ENCODE measurements at places on chromosomes 6 and 20.
A peak's percentile ranks its signal among the peaks of the same experiment; 100 is the strongest.

GRCh38 chr6:108807928-108808327, 40.3 kb upstream of the ARMC2 start:
- H3K27ac ChIP-seq = no peak overlapping the region
- H3K27me3 ChIP-seq = no peaks in the 10 kb centered on the region
- no peaks in the 10 kb centered on the region for H3K36me3 ChIP-seq
- DNase-seq = no peak
- peaks cover 22% of the 10 kb centered on the region for H3K4me1 ChIP-seq

GRCh38 chr6:324729-325125, 32.4 kb downstream of the DUSP22 start:
- peaks cover 6% of the 10 kb centered on the region for H3K36me3 ChIP-seq
- H3K27ac ChIP-seq = no peak overlapping the region
- H3K4me1 ChIP-seq = no peaks in the 10 kb centered on the region
- H3K27me3 ChIP-seq = no peaks in the 10 kb centered on the region
- no peak overlapping the region for H3K4me3 ChIP-seq

DNA sequence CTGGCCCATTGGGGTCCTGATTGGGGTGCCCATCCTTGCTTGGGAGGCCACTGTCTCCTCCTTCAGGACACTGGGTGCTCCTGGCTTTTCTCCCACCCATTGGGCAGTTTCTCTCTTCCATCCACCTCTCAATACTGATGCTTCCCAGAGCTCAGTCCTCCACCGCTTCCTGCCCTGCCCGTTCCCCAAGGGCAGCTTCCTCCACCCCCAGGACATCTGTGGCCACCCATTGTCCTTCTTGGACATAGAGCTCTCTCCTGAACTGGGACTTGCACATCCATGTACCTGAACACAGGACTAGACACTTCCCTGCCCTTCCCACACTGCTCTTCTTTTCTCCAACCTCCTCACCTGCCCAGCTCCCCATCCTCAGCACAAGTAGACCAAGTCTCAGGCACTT, 69.4 kb upstream of the NNAT start:
- H3K4me3 ChIP-seq = no peak overlapping the region
- H3K36me3 ChIP-seq = no peaks in the 10 kb centered on the region
- H3K27ac ChIP-seq = no peak overlapping the region
- no peak for DNase-seq
- no peaks in the 10 kb centered on the region for H3K4me1 ChIP-seq

- no peak for DNase-seq
- H3K27me3 ChIP-seq = peaks cover 27% of the 10 kb centered on the region
- H3K36me3 ChIP-seq = peaks cover 6% of the 10 kb centered on the region
- H3K4me3 ChIP-seq = peak overlapping the region; percentile 94
- peaks cover 19% of the 10 kb centered on the region for H3K4me1 ChIP-seq
Observed at GRCh38 chr6:28657769-28658465, 132.2 kb downstream of the GPX5 start.

DNA sequence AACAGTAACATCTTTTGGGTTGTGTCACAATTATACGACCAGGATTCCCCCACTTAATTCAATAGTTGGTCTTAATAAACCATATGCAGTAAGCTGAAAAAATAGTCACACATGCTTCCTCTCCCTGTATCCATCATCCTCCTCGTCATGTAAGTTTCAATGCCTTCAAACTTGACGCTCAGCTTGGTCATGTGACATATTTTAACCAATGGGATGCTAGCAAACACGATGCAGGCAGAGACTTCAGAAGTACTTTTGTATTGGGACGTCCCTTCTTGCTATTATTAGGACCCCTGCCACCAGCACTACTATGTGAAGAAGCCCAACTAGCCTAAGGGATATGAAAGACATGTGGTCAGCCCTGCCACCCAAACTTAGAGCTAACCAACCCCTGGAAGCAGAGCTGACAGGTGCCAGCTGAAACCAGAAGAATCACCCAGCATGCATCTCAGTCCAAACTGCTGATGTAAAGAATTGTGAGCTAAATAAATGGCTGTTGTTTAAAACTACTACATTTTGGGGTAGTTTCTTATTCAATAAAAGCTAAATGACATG, 49.3 kb downstream of the CGA start:
- no peak overlapping the region for H3K27ac ChIP-seq
- no peaks in the 10 kb centered on the region for H3K4me1 ChIP-seq
- peaks cover 8% of the 10 kb centered on the region for H3K27me3 ChIP-seq
- DNase-seq = no peak
- H3K4me3 ChIP-seq = no peak overlapping the region
- no peaks in the 10 kb centered on the region for H3K36me3 ChIP-seq

- H3K4me3 ChIP-seq = no peak overlapping the region
- no peaks in the 10 kb centered on the region for H3K27me3 ChIP-seq
- no peak overlapping the region for H3K27ac ChIP-seq
- no peaks in the 10 kb centered on the region for H3K4me1 ChIP-seq
- DNase-seq = no peak
- no peaks in the 10 kb centered on the region for H3K36me3 ChIP-seq
Observed at GRCh38 chr20:8526610-8527009, 394.5 kb downstream of the PLCB1 start.

- peaks cover 5% of the 10 kb centered on the region for H3K36me3 ChIP-seq
- no peak overlapping the region for H3K27ac ChIP-seq
- peaks cover 5% of the 10 kb centered on the region for H3K4me1 ChIP-seq
- no peak overlapping the region for H3K4me3 ChIP-seq
- no peak for DNase-seq
Observed at GRCh38 chr6:136370988-136371728, 81.5 kb upstream of the BCLAF1 start.

DNA sequence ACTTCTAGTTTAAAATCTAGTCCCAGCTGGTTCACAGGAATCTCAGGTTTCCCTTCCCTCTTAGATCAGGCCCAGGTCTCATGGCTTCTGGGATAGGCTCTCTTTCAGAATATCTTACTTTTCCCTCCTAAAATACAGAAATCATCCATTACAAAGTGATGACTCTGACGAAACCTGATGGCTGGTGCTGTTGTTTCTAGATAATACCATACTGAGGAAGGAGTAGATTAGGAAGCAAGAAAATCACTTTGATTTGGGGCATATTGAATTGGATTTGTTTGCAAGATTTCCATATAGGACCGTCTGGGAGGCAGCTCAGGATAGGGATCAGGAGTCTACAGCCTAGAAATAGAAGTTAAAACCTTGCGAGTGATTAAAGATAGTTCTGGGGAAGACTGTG, 3.6 kb downstream of the ZKSCAN3 start:
- peak overlapping the region; percentile 36 for H3K27ac ChIP-seq
- H3K36me3 ChIP-seq = peaks cover 8% of the 10 kb centered on the region
- peaks cover 40% of the 10 kb centered on the region for H3K4me1 ChIP-seq
- H3K4me3 ChIP-seq = peak overlapping the region; percentile 22

- H3K27me3 ChIP-seq = peaks cover 48% of the 10 kb centered on the region
- H3K27ac ChIP-seq = peak overlapping the region; percentile 68
- H3K4me3 ChIP-seq = peak overlapping the region; percentile 4
- DNase-seq = no peak
Observed at GRCh38 chr20:37421060-37421905, 75.3 kb downstream of the SRC start.

GRCh38 chr6:14738933-14739332, 506.9 kb upstream of the JARID2 start:
- no peak for DNase-seq
- H3K27me3 ChIP-seq = no peaks in the 10 kb centered on the region
- H3K4me1 ChIP-seq = peaks cover 21% of the 10 kb centered on the region
- no peak overlapping the region for H3K27ac ChIP-seq
- peaks cover under 1% of the 10 kb centered on the region for H3K36me3 ChIP-seq

GRCh38 chr6:10415617-10416480, 975 bp upstream of the TFAP2A start:
- H3K36me3 ChIP-seq = peaks cover 29% of the 10 kb centered on the region
- H3K27ac ChIP-seq = peak overlapping the region; percentile 98
- H3K4me1 ChIP-seq = peaks cover 16% of the 10 kb centered on the region
- peaks cover 94% of the 10 kb centered on the region for H3K27me3 ChIP-seq
- DNase-seq = no peak
- peak overlapping the region; percentile 95 for H3K4me3 ChIP-seq

DNA sequence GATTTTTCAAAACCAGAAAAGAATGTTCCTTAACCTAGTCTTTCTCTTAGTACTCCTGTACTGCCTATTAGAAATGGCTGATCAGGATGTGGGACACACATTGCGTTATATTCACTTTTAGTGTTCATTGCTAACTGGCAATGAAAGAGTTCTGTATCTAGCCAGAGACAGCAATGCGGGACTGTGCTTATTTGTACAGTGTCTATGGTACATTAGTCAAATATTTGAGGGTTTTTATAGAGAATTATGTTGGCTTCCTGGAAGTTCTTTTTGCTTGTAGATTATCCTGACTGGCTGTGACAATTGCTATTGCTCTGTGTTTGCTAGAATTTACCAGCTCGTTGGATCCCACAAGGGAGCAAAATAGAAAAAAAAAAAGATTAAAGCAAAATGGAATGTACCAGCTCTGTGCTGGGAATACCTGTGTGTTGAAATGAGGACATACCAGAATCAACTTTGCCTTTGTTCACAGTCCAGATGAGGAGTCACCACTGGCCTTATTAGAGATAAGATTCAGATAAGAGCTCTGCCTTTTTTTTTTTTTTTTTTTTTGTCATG, 22.4 kb upstream of the IFNGR1 start:
- H3K4me3 ChIP-seq = no peak overlapping the region
- H3K27ac ChIP-seq = no peak overlapping the region

GRCh38 chr20:3901706-3902440, 12.7 kb downstream of the PANK2 start:
- peak overlapping the region; percentile 57 for H3K27ac ChIP-seq
- H3K27me3 ChIP-seq = no peaks in the 10 kb centered on the region
- H3K4me3 ChIP-seq = peak overlapping the region; percentile 22
- H3K36me3 ChIP-seq = peaks cover 3% of the 10 kb centered on the region

DNA sequence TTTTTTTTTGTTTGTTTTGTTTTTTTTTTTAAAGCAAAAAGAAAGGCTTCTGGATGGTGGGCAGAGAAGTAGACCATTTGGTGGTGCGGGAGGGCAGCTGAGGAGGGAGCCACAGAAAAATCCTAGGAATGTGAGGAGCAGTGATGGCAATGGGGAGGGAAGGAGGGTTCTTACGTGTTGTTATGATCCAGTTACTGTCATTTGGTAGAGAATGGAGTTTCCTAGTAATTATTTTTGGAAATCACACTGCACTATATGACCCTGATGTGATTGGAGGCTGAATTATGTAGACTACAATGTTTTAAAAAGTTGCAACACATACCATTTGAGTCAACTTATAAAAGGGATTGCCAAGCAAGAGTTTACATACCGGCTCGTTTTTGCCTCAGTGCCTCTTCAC, 22.1 kb downstream of the ADGRF5 start:
- H3K4me3 ChIP-seq = no peak overlapping the region
- no peak for DNase-seq
- no peaks in the 10 kb centered on the region for H3K36me3 ChIP-seq

- H3K36me3 ChIP-seq = no peaks in the 10 kb centered on the region
- no peak for DNase-seq
- H3K27ac ChIP-seq = no peak overlapping the region
- H3K27me3 ChIP-seq = no peaks in the 10 kb centered on the region
Observed at GRCh38 chr20:6705926-6706548, 61.4 kb upstream of the BMP2 start.

DNA sequence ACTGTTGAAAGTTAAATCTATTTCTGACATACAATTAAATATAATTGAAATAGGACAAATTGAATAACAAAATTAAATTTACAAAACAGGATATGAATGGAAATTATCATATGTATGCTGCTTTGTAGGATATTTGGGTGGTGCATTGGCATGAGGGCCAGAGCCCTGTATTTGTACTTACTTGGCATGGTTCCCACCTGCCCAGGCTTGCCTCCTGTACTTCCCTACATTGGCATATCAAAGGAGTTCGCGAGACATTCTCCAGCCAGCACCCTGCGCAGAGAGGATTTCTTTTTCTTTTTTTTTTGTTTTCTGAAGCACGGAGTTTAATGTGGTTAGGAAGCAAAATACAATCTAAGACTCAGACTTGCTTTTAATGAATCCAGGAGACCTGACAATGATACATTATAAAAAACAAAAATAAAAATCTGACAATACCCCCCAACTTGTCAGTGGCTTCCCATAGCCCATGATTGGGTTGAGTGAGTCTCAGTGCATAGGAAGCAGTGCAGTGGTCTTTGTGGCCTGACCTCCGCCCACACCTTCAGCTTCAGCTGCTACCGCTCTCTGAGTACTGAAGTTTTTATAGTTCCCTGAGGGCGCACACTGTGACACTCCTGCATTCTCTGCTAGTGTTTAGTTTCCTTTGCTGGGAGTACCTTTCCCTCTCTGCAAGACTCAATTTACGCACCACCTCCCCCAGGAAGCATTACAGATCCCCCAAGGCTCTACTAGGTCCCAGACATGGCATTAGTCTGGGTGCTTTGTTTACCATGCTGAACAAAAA, 440.8 kb downstream of the UTRN start:
- H3K4me3 ChIP-seq = peak overlapping the region; percentile 0
- DNase-seq = no peak
- no peaks in the 10 kb centered on the region for H3K36me3 ChIP-seq
- peaks cover 14% of the 10 kb centered on the region for H3K4me1 ChIP-seq
- H3K27me3 ChIP-seq = no peaks in the 10 kb centered on the region

DNA sequence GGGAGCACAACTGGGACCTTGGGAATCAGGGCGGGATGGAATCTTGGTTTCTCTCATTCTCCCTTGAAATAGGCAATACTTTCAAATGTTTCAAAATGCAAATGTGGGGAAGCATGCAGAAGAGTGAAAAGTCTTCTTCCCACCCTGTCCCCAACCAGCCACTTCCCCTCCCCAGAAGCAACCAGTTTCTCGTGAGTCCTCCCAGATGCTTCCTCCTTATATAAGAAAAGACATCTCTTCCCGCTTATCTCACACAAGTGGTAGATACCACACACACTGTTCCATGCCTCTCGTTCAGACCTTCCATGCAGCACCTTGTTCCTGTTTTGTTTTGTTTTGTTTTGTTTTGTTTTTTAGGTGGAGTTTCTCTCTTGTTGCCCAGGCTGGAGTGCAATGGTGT, 25.1 kb downstream of the HCK start:
- H3K27ac ChIP-seq = no peak overlapping the region
- no peak for DNase-seq
- no peak overlapping the region for H3K4me3 ChIP-seq
- H3K27me3 ChIP-seq = peaks cover 58% of the 10 kb centered on the region
- H3K4me1 ChIP-seq = no peaks in the 10 kb centered on the region

DNA sequence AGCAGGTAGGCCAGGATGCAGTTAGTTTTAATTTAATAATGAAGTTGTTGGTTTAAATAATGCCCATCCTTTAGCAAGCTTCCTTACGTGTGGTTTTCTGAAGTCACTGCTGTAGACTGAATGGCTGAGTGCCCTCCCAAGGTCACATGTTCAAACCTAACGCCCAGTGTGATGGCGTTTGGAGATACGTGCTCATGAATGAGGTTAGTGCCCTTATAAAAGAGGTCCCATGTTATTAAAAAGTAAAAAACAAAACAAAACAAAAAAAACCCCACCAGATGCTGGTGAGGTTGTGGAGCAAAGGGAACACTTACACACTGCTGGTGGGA, 16.3 kb downstream of the LRP11 start:
- peak overlapping the region; percentile 84 for H3K27ac ChIP-seq
- no peak for DNase-seq
- H3K4me3 ChIP-seq = no peak overlapping the region
- H3K36me3 ChIP-seq = peaks cover 18% of the 10 kb centered on the region

- no peak for DNase-seq
- H3K4me3 ChIP-seq = no peak overlapping the region
- no peaks in the 10 kb centered on the region for H3K36me3 ChIP-seq
- peak overlapping the region; percentile 43 for H3K27ac ChIP-seq
- peaks cover 7% of the 10 kb centered on the region for H3K4me1 ChIP-seq
- H3K27me3 ChIP-seq = no peaks in the 10 kb centered on the region
Observed at GRCh38 chr6:24330137-24330732, 27.6 kb downstream of the DCDC2 start.

- H3K27ac ChIP-seq = peak overlapping the region; percentile 82
- H3K4me3 ChIP-seq = peak overlapping the region; percentile 27
- DNase-seq = no peak
- H3K4me1 ChIP-seq = no peaks in the 10 kb centered on the region
- no peaks in the 10 kb centered on the region for H3K27me3 ChIP-seq
Observed at GRCh38 chr6:17679726-17680125, 27.0 kb downstream of the NUP153 start.
